GM20000 (cell line): ENCODE measurements at places on chromosomes 3 and 15.

DNA sequence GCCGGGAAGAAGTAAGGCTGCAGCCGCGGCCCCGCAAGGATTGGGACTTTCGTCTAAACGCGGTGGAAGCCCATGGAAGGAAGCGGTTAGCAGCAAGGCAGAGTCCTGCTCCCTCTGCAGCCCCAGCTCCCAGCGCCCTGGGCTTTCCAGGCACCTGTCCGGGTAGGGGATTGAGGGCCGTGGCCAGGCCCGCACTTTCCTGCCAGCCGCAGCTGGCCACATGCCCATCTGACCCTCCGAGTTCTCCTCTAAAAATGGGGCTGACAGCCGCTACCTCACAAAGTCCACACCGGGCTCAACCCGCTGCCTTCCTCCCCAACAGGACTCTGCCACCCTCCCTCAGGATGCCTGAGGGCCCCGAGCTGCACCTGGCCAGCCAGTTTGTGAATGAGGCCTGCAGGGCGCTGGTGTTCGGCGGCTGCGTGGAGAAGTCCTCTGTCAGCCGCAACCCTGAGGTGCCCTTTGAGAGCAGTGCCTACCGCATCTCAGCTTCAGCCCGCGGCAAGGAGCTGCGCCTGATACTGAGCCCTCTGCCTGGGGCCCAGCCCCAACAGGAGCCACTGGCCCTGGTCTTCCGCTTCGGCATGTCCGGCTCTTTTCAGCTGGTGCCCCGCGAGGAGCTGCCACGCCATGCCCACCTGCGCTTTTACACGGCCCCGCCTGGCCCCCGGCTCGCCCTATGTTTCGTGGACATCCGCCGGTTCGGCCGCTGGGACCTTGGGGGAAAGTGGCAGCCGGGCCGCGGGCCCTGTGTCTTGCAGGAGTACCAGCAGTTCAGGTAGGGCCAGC lies 1.9 kb downstream of the NEIL1 start:
- DNase-seq = no peak

- no peak for DNase-seq
Observed at GRCh38 chr3:76099956-76100355, 314.6 kb upstream of the ZNF717 start.

DNA sequence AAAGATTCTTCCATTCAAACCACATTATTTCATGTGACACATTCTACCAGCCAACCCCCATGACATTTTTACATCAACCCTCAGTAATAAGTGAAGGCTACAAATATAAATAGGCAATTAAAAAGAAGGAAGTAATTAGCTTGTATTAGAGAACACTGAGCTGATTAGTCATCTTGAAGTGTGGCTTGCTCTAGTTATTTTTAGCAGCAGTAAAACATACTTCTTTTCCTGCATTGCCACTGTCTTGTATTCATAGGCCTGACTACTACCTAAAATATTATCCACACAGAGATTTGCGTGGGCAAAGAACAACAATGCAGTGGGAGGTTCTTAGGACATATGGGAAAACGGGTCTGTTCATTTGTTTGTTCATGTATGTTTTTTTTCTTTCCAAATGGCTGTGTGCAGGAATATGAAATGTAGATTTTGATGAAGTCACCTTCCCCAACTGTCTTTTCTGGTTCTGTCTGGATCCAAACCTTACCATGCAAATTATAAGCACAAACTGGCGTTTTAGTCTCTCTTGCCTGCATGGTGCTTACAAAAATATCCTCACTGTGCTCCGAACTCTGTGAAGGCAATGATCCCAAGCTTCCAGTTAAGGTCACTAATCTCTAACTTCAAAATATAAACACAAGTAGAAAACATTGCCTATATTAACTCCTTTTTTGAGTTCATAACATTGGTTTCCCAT lies 31.5 kb upstream of the TM4SF4 start:
- DNase-seq = no peak

DNA sequence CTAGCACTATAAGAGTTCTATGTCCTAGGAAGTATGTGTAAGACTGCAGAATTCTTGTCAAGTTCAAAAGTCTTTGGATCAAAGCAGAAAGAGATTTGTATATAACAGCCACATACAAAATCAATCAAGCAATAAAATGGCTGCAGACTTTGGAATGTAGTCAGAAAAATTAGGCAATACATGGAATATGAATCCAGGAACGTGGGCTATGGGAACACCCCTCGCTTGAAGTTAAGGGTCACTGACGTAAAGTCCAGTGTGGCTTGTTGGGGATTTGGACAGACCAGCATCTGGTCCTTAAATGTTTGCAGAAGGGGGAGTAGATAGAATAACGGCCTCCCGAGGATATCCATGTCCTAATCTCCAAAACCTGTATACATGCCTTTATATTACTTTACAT lies 178.6 kb downstream of the ADAMTS9 start:
- DNase-seq = no peak

DNA sequence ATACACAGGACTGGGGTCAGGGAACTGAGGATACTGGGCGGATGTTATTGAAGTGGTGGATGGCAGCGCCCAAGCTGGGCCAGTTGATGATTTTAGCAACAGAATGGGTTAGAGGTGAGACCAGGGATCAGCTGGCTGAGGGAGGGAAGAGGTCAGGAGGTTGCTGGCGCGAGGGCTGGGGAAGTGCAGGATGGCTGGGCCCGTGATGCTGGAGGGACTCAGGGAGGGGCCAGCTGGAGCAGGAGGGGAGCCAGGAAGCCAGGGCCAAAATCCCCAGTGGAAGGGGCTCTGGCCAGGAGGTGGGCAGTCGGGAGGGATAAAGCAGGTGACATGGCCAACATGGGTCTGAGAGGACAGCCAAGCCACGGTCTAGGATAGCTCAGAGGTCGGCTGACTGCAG lies 178.0 kb downstream of the NSMCE3 start:
- DNase-seq = no peak

DNA sequence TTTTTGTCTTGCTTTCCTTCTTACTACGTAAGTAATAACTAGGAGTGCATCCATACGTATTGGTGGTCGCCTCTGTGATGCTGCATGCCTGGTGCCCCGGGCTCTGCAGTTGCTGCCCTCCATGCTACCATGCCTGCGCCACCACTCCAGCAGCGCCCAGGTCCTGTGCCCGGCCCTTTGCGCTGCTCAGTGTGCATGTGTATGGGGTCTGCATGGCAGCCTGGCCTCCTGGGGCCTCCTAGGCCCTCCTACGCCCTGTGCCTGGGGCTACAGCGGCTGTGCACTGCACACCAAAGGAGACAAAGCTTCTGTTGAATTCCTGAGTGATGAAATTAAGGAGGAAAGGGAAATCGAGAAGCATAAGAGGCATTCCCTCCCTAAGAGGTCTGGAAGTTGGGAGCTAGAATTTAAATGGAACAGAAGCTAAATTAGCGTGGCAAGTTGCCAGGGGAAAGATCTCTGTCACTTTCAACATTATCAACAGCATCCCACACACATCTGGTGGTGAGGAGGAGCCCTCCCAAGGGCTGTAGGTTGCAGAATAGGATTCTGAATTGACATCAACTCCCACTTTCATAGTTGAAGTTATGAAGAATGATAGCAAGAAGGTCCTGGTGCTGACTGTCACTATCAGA lies 275.0 kb upstream of the CHRM5 start:
- DNase-seq = no peak

DNA sequence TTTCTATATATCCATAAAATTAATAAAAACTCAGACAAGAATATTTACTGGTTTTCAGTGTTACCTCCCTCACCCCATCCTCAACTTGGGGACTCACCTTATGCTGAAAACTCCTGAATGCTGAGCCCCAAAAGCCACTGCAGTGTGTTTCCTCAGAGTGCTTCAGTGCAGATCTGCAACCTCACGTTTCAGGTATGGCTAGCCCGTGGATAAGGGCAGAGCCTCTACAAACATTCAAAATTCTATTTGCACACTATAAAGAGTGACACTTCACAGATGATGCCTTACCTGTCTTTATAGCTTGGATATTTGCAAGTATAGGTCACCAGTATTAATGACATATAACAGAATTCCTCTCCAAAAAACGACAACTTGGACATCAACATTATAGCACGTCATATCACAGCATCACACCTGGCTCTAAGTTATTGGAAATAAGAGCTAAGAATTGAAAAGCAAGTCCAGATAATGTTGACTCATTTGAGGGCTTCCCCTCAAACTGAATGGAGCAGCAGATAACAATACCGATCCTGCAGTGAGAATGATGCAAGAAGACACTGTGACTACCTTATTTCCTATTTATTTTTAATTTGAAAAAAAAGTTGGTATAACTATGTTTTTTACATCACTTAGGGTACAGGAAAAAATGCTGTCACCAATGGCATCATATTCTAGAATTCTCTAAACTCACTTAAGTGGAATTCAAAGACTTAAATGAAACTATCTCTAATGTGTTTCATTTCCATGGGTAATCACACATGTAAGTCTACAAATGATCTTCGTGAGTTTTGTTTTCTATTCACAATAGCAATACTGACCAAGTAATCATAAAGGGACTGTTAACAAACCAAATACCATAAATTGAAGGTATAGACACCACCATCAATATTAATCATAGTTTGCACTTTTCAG lies 40.7 kb upstream of the RSL24D1 start:
- no peak for DNase-seq

GRCh38 chr3:98890181-98890835 lies 11.2 kb downstream of the DCBLD2 start:
- DNase-seq = no peak

DNA sequence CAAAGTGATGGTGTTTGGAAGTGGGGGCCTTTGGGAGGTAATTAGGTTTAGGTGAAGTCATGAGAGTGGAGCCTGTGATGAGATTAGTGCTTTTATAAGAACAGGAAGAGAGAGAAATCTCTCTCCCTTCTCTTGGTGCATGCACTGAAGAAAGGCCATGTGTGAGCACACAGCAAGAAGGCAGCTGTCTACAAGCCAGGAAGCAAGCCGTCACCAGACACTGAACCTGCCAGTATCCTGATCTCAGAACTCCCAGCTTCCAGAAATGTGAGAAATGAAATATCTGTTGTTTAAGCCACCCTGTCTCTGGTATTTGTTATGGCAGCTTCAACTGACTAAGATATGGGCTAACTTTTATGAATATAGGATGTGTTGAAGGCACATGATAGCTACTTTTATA lies 72.6 kb downstream of the REC114 start:
- no peak for DNase-seq

- DNase-seq = no peak
Observed at GRCh38 chr3:58661836-58662420, 4.6 kb downstream of the FAM3D start.

DNA sequence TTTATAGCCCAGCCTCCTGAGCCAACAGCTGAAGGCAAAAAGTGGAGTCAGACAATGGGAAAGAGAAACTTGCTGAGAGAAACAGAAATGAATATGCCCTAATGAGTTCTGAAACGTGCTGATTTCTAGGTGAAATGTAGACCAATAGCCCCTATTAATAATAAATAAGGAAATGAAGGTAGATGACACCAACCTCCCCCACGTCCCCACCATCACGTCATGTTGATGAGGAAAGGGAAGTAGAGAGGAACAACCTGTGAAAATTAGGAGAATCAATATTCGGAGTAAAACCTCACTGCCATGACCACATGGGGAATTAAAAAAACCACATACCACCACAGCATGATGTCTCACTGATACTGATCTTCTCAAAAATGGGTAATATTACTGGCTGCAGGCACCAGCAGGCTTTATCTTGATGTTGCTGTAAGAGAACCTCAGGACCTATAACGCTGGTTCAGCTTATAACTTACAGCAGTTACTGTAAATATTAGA lies 64.0 kb downstream of the KAT2B start:
- peak; percentile 15 for DNase-seq

GRCh38 chr15:60346653-60347052 lies 51.1 kb downstream of the ANXA2 start:
- DNase-seq = no peak

DNA sequence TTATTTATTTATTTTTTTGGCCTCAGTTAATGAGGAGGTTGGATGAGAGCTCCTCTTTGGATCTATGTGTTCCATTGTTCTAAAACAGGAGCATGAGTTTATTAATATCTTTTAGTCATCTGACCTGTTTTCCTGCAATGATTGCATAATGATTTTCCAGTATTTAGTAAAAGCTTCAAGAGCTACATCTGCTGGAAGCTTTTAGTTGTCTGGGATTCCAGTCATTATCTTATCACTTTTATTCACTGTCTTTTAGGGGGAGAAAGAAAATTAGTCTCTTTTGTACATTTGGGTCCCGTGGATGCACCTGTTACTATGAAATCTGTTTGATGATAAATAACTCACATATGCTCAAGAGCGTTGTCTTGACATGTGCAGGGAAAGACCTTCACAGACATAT lies 1270.0 kb downstream of the ROBO1 start:
- DNase-seq = no peak

DNA sequence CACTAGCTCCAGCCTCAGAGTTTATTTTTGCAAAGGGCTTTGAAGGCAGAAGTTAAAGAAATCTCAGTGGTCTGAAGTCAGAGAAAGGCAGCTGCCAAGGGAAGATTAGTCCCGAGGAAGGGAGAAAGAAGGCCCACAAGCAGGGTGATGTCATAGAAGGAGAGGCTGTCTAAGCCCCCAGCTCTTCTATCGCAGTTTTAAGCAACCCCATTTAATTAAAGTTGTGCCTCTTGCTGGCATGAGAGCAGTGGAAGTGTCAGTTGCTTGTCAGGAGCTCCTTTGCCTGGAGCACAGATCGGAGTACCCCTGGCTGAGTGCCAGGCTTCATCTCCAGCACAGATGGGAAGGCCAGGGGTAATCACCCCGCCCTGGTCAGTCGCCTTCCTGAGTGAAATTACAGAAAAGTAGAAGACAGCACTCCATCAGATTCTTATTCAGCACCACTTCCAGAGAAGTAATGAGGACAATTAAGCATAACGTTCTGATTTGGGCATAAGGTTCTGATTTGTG lies 530.7 kb downstream of the EPHB1 start:
- DNase-seq = no peak
